Activated naive CD4-positive, alpha-beta T cell (primary cell): ENCODE measurements at places on chromosomes 5 and 9.

- no peak for DNase-seq
Observed at GRCh38 chr9:92494856-92495255, 12.6 kb upstream of the ASPN start.

- no peak for DNase-seq
Observed at GRCh38 chr9:110427497-110428104, 89.9 kb upstream of the TXNDC8 start.

- DNase-seq: no peak
Observed at GRCh38 chr9:121700832-121701419, 49.5 kb downstream of the DAB2IP start.

DNA sequence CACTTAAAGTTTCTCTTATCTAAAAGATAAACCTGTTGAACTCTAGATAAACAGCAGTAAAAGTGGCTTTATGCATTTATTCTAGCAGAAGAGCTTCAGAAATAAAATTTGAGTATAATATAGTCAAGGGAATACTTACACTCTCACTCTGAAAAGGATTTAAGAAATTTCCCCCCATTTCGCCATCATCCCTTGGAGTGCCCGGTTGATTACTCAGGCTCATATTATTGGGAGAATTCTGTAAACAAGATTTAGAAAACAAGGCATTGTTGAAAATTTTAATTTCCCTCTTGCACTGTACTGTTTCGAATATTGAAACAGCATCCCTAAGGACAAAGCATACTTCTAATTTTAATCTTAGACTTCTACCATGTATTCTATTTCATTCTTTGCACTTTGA is 34.5 kb upstream of the ACOT12 start:
- DNase-seq: no peak

DNA sequence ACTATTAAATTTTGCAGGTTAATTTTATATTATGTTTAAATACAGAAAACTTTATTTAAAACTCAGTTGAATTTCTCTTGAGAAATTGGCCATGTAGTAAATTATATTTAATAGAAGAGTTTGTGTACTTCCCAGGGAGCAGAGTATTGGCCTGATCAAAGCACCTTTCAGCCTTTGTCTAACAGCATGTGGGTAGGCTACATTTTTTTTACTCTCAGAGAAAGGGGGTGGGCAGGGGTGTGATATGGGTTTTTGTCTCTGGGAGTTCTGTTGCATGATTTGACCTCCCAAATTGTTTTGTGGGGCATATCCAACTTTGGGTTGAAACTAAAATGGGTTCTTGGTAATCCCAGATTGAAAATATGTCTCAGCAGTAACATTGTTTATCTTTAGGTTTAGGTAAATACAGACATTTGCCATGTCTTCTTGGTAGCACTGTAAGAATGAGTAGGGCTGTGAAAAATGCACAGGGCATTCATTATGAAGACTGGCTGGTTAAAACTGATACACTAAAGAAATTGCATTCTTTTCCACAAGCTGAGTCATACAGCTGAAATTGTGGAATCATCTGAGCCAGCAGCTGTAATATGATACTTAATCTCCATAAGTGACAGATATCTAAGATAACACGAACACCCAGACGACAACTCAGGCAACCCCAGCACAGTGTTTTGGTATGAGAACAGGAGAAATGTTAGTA is 75.4 kb upstream of the CDKN2B start:
- DNase-seq: no peak

DNA sequence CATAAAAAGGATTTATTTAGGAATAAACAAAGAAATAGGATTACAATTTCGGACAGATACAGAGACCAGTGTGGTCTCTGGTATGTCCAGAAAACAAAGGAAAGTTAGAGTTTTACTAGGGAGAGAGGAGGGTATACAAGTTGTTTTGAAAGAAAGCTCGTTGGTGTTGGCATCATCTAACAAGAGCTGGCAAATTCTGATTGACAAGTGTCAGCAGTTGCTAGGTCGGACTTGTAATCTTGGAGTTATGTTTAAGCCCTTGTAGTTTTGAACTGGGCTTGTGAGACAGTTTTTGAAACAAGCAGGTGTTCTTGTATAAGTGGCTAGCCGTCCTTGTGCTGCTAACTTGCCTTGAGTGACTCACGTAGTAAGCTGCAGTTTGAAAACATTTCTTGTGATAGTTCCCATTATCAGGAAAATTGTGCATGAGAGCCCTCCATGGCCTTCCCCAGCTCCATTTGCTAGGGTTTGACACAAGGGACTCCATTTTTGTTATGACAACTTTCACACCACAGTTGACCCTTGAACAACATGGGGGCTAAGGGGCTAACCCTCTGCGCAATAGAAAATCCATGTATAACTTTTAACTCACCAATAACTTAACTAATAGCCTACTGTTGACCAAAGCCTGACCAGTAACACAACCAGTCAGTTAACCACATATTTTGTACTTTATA is 48.1 kb downstream of the ZNF622 start:
- no peak for DNase-seq

- no peak for DNase-seq
Observed at GRCh38 chr5:69415584-69415958, 655 bp downstream of the MARVELD2 start.

DNA sequence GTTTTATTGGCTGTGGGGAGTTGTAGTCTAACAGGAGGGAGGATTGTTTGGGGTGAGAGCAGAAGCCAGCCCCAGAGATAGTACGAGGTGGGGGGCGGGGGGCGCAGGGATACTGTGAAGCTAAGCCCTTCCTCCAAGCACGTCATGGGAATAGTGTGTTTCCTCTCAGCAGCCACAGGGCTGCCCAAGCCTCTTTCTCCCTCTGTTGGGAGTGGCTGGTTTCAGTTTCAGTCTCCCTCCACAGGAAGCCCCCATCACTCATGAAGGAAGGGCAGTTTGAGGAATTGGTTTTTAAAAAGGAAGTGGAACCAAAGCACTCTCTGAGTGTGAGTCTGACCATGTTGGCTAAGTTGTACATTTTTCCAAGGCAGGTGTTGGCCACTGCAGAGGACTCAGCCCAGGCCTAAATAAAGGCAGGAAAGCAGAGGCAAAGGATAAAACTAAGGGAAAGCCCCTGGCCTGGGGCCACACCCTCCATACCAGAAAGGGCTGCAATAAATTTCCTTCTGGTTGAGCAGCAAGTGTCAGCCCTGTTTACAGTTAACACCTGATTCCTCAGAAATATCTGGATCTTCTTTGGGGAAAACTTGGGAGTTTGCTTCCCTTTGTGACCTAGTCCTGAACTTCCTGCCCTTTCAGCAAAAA is 3.2 kb downstream of the RAB24 start:
- DNase-seq: no peak

DNA sequence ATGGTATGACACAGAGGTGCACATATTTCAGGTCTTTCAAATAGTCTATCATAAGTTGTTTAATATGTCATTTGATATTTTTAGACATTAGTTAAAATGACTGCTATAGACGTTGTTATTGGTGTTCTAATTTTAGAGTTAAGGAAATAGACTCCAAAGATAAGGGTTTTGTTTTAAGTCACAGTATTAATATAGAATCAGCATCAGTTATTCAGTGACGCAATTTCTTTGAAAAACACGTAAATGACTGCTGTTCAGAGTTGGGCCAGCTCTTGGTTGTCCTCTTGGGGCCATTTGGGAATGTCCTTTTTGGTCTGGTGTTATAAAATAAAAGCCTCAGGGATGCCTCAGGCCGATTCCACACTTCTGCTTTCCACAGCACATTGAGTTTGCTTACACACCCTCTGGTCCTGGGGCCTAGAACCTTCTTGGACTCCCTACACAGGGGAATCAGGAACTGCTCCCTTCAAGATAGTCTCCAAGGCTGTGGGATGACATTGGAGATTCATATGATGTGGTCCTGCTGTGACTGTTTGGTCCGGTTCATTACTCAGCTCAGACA is 14.3 kb downstream of the OTULIN start:
- no peak for DNase-seq

DNA sequence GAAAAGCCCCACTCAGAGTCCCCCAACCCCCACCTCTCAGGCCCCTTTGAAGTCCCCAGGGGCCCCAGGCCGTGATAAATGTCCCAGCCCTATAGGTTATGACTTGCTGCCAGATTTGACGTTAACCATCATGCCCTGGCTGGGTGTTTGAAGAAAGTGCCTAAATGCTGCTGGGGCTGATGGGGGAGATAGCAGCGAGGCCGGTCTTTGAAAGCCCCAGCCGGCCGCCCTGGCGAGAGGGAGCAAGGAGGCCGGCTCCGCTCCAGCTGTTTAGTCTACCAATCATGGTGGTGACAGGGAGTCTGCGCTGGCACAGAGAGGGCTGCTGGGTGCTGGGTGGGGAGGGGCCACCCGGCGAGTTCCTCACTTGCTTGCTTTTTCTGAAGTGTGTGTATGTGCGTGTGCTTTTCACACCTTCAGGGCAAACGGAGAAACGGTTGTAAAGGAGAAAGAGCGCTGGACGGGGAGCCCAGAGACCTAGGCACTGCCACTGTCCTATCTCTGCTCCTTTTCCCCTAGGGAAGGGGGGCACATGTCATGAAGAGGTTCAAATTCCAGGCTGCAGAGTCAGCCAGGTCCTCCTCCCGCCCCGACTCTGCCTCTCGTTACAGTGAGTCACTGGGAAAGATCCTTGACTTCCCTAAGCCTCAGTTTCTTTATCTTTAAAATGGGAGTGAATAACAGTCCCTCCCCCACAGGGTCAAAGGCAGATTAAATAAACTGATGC is 126.1 kb upstream of the HAND1 start:
- no peak for DNase-seq

DNA sequence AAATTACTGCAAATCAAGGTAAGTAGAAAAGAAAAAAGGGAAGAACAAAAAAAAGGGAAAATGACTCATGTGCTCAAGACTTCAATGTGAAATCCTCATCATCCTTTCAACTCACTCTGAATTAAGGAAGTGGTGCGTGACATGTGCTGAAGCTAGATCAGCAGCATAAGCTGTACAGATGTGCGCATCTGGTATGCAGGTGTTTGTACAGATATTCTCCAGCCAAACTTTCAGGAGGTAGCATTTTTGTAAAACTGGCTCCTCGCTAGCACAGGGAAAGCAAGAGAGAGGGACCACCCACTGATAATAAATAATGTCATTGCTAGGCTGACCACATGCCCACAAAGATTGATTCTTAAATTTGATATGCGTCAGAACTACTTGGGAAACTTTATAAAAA is 253.9 kb upstream of the RGMB start:
- DNase-seq: no peak

- no peak for DNase-seq
Observed at GRCh38 chr5:166695326-166695725, 1596.1 kb upstream of the WWC1 start.

DNA sequence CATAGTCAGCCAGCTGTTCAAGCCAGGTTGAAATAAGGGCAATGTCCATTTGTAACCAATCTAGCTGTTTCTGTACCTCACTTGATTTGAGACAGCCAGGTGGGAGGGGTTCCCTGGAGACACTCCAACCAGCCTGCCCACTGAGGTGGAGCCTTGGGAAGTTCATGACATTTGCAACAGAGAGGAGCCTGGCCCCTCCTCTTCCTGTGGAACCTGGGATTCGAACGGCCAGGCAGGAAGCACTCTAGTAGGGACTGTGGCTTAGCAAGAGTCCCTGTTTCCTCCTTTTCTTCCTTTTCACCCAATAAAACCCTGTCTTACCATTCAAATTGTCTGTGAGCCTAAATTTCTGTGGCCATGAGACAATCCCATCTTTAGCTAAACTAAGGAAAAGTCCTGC is 312.3 kb upstream of the NMUR2 start:
- no peak for DNase-seq

GRCh38 chr9:98559561-98559960 is 149.2 kb downstream of the GABBR2 start:
- no peak for DNase-seq

DNA sequence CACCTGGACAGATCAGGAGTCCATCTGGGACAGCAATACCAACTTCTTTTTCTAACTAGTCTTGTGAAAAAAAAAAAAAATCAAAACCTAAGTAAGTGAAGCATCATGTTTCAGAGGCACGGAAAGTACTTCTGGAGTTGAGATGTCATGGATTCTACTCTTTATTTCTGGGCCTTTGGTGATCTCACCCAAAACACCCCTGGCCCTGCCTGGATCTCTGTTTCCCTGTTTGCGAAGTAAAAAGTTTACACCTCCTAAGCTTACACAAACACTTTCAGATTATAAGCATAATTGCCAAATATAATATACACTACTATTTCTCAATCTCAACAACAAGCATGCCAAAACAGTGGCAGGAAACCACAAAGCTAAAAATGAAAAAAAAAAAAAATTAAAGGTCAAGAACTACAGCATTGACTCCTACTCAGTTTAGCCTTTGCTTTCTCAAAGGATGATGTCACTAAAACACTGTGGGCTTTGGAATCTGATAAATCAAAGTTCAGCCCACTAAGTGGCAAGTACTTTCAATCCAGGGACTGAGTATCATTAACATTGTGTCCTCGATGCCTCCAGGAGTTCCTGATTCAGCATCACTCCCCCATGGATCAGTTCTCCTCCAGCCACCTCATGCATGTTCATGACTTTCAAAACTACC is 291.9 kb downstream of the NFIB start:
- DNase-seq: no peak

DNA sequence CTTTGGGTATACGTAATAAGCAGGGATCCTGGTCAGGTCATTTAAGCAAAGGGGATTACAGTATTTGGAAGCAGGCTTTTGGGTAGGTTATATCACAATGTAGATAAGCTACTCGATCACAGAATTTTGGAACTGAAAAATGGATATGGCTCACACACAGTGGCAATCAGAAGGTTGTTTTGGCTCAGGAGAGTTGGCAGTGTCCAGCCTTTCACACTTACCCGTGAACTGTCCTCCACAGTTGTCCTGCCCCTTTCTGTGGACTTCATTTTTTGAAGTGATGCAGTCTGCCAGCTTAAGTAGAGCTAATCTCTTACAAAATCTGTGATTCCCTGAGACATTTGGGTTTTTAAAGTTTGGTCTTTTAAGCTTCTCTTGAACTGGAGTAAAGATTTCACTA is 30.7 kb downstream of the ICE1 start:
- DNase-seq: no peak

GRCh38 chr5:66553916-66554575 is 42.1 kb upstream of the MAST4 start:
- DNase-seq: no peak

GRCh38 chr5:43369651-43370050 is 42.5 kb downstream of the CCL28 start:
- no peak for DNase-seq

DNA sequence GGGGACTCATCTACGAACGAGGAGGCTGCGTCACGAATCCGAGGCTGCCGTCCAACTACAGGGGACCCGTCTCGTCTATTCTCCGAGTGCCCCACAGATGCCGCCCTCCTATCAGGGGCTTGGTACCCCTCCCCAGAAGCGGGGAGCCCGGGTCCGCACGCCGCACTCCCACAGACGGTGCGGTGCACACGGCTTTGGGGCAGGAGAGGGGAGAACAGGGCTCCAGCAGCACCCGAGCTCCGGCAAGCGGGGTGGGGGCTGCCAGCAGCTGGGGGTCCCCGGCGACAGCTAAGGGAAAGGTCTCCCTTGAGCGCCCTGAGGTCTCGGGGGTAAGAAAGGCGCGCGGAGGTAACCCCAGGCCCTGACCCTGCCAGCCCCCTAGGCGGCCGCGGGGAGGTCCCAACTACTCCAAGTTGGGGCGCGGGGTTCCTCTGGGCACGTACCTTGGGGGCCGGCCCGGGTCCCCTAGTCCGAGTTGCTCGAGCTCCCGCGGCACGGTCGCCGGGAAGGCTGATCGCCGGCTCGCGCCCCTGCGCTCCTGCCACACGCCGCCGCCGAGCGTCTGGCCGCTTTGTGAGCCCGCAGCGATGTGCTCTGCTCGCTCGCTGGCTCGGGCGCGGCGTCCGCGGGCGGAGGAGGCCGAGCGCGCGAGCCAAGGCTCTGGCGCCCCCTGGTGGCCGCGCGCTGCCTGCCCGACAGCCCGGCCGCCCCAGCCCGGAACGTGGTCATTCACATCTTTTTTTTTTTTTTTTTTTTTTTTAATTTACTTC is at the start of gene SPOCK1:
SPOCK1 (minus strand) TSS at position 591 of the 770 bp plus-strand sequence.
- peak; percentile 15 for DNase-seq
